ENCODE measurements at places on chromosomes 3 and 15.

DNA sequence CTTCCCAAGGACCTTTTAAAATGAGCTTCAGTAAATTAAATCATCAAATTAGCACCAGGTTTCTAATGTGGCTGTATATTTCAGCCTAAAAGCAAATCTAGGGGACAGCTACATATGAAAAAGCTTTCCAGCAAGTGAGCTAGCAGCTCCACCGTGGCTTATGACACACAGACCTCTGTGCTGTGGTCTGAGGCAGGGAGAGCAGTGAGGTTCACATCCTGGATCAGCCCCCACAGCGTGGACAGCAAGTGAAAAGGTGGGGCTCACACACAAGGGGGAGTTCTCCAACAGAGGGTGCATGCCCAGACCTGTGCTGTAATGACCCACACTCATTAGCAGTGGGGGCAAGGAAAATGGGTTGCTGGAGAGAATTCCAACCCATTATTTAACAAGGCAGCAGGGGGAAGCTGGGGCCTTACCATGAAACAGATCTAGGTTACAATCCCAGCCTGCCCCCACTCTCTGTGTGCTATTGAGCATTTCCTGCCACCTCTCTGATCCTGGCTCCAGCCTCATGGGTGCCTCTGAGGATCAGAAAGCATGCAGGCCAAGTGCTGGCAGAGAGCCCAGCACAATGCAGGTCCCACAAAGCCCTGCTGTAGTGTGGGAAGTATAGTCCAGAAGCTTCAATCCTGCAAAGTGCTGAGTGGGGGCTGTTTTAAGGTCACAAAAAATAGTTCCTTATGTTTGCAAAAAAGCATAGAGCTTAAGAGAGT is 48.2 kb downstream of the RASGRF1 start:
- no peak for DNase-seq

- no peak for DNase-seq
These were observed 2.7 kb downstream of the CERS3 start for GRCh38 chr15:100526027-100526481.

DNA sequence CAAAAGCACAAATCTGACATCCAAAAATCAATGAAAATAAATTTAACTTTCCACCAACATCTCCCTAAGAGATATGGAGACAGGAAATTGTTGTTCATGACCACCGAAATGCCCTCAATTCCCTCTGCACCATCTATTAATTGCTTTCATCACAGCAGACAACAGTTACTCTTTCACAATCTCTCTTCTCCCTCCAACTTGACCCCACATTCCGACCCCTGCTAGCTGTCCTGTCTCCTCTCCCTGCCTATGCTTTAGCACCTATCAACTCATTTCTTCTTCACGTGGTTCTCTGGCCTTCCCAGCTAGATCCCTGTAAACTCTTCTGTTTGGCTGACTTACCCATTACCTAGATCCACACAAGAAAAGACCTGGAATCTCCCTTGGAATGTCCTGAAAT is 173.9 kb upstream of the ADAMTS9 start:
- no peak for DNase-seq

DNA sequence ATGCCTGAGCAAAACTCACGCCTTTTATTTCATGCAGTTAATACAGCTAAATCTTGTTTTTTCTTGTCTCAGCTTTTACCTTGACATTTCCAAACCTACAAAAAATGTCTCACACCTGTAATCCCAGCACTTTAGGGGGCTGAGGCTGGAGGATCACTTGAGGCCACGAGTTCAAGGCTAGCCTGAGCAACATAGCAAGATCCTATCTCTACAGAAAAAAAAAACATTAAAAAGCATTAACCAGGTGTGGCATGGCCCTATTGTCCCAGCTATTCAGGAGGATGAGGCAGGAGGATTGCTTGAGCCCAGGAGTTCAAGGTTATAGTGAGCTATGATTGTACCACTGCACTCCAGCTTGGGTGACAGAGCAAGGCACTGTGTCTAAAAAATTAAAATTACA is 3.9 kb upstream of the TMEM212 start:
- DNase-seq, result no peak

GRCh38 chr15:50390554-50391264 is 33.5 kb upstream of the USP8 start:
- DNase-seq, result no peak

GRCh38 chr3:8648909-8649741 is 4.5 kb upstream of the SSUH2 start:
- no peak for DNase-seq

- DNase-seq, result no peak
These were observed 78.7 kb upstream of the TSC22D2 start for GRCh38 chr3:150329408-150329807.

GRCh38 chr3:134610432-134611385 is 40.1 kb downstream of the KY start:
- DNase-seq, result no peak

DNA sequence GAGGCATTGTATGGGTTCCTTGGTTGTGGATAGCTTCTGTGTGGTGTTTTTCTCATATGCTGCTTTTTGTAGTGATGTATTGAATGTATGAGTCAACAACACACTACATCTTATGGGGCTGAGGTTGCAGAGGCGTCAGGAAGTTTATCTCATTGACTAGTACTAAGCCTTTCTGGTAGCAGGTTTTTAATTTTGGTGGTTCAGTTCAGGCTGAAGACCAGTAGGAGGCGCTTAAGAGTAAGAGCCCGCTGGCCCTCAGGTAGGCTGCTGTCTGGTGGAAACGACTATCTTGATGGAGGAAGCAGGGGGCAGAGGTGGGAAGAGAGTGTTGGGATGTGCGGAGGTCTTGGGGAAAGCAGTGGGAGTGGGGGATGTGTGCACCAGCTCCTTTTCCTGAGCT is 62.4 kb downstream of the RTP4 start:
- DNase-seq, result no peak

DNA sequence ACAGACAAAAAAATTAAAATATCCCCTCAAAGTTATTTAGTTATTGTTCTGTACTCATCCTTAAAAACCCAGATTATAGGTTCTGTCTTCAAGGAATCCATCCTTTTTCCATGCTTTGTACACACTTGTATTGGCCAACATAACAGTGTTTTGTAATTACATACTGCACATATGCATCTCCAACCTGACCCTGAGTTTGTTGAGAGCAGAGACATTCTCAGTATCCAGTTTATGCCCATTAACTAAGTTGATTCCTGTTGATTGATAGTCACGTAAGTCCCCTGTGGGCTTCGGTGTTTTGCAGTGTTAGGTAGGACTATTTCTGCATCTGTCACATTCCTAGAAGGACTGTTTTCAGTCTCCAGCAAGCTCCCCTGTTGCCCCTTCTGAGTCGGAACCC is 33.6 kb downstream of the MOBP start:
- DNase-seq, result no peak

DNA sequence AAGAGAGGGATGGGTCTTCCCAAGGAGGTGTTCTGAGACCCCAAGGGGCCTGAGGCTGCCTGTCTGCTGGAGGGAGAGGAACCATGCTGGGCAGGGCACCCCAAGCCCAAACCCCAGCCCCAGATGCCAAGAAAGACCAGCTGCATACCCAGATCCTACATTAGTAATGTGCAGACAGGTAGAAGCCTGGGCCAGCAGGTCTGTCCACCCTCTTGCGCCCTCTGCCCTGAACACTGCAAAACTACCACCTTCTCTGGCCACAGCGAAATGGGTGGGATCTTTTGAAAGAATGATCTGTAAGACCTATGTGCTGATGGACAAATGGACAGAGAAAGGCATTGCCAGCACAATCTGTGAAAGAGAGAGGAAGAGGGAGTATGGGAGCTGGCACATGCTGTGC is 283.2 kb downstream of the EPHB1 start:
- DNase-seq, result no peak

GRCh38 chr3:67288466-67289106 is 290.5 kb downstream of the KBTBD8 start:
- no peak for DNase-seq

DNA sequence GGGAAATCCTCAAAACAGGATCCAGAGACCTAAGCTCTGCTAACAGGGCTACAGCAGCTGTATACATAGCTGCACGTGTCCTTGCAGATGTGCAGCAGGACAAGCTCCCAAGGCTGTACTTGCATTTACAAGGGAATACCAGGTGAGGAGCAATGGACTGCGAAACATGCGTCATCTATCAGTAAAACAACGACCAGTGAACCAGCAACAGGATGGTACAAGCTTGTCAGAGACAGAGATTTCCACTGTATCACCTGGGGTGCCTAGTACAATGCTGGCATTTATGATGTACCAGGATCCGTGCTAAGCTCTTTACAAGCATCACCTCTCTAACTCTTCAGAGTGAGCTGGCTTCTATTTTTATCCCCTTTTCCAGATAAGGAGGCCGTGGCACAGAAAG is 227.3 kb downstream of the FOXP1 start:
- no peak for DNase-seq

GRCh38 chr15:78016860-78017259 is 60.7 kb downstream of the TBC1D2B start:
- DNase-seq, result no peak

DNA sequence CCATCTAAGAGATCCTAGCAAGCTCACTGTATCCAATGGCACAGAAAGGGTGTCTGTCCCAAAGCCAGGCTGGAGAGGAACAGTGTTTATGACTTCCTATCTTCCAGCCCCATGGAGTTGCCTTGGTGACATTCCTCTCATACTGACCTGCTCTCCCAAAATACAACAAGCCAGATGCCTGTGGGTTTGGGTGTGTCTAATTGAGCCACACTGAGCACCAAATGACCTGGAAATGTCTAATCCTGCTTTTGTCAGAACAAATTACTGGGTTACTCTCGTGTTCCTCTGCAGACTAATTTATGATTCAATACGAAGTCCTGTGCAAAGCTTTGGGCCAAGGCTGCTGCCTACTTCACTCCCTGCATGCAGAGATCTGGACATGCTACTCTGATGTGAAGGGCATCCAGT is 98.1 kb upstream of the STRIT1 start:
- peak; percentile 36 for DNase-seq

- no peak for DNase-seq
These were observed 312.6 kb downstream of the AGBL1 start for GRCh38 chr15:86392296-86392695.

DNA sequence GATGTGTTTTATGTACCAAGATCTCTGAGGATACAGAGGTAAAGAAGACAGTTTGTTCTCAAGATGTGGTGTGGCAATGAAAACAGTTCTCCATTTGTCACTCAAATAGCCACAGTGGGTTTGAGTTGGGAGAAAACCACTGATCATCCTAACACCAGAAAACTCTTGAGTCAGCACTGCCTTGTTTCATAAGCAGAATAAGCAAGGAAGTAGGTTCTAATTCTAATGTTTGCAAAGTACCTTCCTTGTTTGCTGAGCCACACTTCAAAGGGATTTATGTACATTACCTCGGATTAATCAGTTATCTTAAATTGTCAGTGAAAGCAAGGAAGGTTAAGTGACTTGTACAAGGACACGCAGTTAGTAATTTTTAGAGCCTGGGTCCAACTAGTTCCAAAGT is 107.8 kb upstream of the BOC start:
- DNase-seq, result no peak

- no peak for DNase-seq
These were observed 41.0 kb downstream of the EPHB3 start for GRCh38 chr3:184602372-184603150.

GRCh38 chr15:60656481-60656880 is 177.5 kb upstream of the ICE2 start:
- DNase-seq, result no peak

- DNase-seq, result no peak
These were observed 1.2 kb downstream of the B2M start for GRCh38 chr15:44712346-44713005.

- no peak for DNase-seq
These were observed 2.0 kb downstream of the FSTL1 start for GRCh38 chr3:120448756-120449155.

DNA sequence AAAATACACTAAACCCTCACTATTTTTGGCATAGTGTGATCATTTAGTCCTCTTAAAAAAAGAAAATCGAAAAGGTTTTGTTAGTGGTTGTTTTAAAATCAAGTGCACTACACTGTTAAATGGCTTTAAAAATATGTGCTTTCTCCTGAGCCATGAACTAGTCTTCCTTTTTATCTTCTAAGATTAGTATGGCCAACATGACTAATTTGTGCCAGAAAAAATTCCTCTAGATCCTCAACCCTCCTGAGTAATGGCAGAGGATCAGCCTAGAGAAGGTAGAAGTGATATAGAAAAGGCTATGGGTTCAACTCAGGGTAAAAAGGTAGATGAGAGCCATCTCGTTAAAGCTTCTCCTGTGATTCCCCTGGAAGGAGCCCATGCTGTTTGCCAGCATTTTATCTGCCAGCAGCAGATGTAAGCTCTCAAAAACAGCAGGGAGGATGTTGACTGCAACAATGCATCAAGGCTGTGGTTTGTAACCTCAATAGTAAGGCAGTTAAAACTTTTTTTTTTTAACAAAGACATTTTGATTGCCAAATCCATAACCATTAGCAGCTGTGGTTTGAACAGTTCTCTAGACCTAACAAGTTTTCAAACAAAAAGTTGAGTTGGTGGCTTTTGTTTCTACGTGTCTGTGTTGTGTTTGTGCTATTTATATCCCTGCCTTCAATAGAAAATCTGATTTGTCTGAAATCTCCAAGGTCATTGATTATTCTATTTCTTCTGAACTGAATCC is 30.2 kb upstream of the ZNF609 start:
- peak; percentile 60 for DNase-seq

DNA sequence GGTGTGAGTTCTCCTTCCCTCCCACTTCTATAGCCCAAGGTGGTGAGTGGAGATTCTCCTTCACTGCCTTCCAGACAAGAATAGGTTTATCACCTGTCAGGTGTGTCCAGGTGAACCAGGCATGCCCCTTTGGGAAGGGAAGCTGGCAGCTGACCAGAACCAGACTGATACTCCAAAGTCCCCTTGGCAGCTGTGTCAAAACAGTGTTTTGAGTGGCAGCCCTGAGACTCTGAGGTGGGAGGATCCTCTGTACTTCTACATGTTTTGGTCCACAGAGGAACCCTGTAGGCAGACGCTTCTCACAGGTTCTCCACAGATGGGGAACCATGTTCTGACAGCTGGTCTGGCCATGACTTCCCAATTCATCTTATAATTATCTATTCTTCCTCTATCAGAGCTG is 30.1 kb downstream of the ISL2 start:
- no peak for DNase-seq

GRCh38 chr3:125116311-125117080 is 60.7 kb upstream of the HEG1 start:
- DNase-seq, result peak; percentile 65

- no peak for DNase-seq
These were observed 32.3 kb downstream of the C3orf62 start for GRCh38 chr3:49244581-49245205.

All from AG04449 (cell line).